ENCODE measurements at places on chromosomes 2 and 18. TPM values are rescaled to one million over a fixed set of nuclear protein-coding genes. Genes with fewer than 3 reads are reported as not detected.

DNA sequence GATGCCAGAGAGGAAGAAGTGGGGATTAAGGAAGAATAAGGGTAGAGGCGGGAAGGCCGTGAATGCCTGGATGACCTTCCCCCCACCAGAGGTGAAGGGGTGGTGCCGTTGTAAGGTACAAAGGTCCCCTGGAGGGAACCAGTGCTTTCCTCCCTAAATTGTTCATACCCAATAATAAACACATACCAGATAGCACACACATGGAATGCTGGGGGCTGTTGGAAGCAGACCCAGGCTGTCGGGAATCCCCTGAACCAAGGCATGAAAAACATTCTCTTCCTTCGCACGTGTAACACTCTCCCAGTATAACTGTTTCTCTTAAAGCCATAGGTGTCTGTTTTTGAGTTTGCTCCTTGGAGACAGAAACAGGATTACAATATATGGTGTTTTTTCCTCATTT is 107.1 kb upstream of the CTAGE1 start:
- H3K36me3 ChIP-seq = no peaks in the 10 kb centered on the region
- no peak for DNase-seq
- no peaks in the 10 kb centered on the region for H3K4me1 ChIP-seq

The SP110 gene
- total RNA-seq = 15.9 TPM

The ZNF514 gene
- total RNA-seq = 14.5 TPM

The PRKAG3 gene
- total RNA-seq = 49.6 TPM

- DNase-seq = no peak
- H3K4me3 ChIP-seq = no peak overlapping the region
- no peak overlapping the region for H3K27ac ChIP-seq
- H3K36me3 ChIP-seq = no peaks in the 10 kb centered on the region
- H3K27me3 ChIP-seq = no peaks in the 10 kb centered on the region
- H3K4me1 ChIP-seq = no peaks in the 10 kb centered on the region
These were observed 135.2 kb downstream of the BARD1 start for GRCh38 chr2:214674278-214674677.

- no peak for DNase-seq
- H3K36me3 ChIP-seq = no peaks in the 10 kb centered on the region
- H3K4me3 ChIP-seq = no peak overlapping the region
- no peaks in the 10 kb centered on the region for H3K27me3 ChIP-seq
- H3K4me1 ChIP-seq = no peaks in the 10 kb centered on the region
These were observed 268.5 kb downstream of the HAUS1 start for GRCh38 chr18:46372670-46373069.

GRCh38 chr2:71223767-71224333 is 3.1 kb downstream of the PAIP2B start:
- peak; percentile 49 for DNase-seq
- H3K4me3 ChIP-seq = no peak overlapping the region
- H3K27ac ChIP-seq = peak overlapping the region; percentile 95
- H3K4me1 ChIP-seq = no peaks in the 10 kb centered on the region
- H3K36me3 ChIP-seq = no peaks in the 10 kb centered on the region

The PPP4R3B gene
- total RNA-seq = 22.7 TPM

The DBI gene
- 53.6 TPM for total RNA-seq

The THADA gene
- total RNA-seq = 12.6 TPM

The COLEC12 gene
- total RNA-seq = 3.4 TPM

GRCh38 chr18:50662177-50662576 is 102.3 kb downstream of the MAPK4 start:
- H3K27me3 ChIP-seq = no peaks in the 10 kb centered on the region
- no peak overlapping the region for H3K4me3 ChIP-seq
- H3K27ac ChIP-seq = no peak overlapping the region
- DNase-seq = no peak

Measured in psoas muscle (tissue), 8 donors.